ENCODE measurements at places on chromosomes 13 and 19.
A peak's percentile ranks its signal among the peaks of the same experiment; 100 is the strongest.

- DNase-seq = no peak
Observed at GRCh38 chr13:40563350-40564125, 102.9 kb downstream of the FOXO1 start.

GRCh38 chr13:110645750-110646149 is 30.4 kb downstream of the NAXD start:
- DNase-seq = no peak

DNA sequence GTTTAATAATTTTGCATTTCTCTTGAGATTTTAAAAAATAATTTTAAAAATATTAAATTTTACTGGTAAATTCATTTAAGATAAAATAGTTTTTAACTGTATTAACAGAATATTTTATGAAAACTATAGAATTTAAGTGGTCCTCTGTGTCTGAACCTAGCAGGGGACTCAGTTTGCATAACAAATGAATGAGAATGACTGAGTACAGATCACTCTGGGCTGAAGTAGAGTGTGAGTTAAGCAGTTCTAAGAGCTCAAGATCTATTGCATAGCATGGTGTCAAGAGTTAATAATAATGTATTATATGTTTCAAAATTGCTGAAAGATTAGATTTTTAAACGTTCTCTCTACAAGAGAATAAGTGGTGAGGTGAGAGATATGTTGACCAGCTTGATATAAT is 348.3 kb upstream of the SLITRK1 start:
- no peak for DNase-seq

GRCh38 chr19:15264061-15264932 is 32.0 kb upstream of the EPHX3 start:
- DNase-seq = peak; percentile 65

- no peak for DNase-seq
Observed at GRCh38 chr13:113837560-113838355, 26.1 kb downstream of the GAS6 start.

- DNase-seq = no peak
Observed at GRCh38 chr13:107124129-107124718, 556.3 kb upstream of the ARGLU1 start.

DNA sequence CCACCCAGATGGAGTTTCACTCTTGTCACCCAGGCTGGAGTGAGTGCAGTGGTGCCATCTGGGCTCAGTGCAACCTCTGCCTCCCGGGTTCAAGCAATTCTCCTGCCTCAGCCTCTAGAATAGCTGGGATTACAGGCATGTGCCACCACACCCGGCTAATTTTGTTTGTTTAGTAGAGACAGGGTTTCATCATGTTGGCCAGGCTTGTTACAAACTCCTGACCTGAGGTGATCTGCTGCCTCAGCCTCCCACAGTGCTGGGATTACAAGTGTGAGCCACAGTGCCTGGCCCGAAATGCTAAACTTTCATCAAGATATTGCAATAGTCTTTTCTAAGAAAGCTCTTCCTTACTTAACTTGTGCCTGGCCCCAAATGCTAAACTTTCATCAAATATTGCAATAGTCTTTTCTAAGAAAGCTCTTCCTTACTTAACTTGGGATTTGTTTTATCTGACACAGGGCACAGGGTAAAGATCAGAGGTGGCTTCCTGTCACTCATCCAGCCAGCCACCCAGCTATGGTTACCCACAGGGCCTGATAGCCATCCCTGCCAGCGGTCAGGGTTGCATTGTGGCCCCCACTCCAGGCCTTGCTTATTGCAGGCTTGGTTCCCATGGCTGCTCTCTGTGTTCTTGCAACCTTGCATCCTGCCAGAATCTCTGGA is 352.3 kb upstream of the TMTC4 start:
- no peak for DNase-seq

- no peak for DNase-seq
Observed at GRCh38 chr19:18438331-18439024, 545 bp upstream of the ISYNA1 start.

GRCh38 chr13:22287343-22287920 is 616.6 kb downstream of the FGF9 start:
- no peak for DNase-seq

- DNase-seq = no peak
Observed at GRCh38 chr19:52959613-52960295, 2.9 kb downstream of the ZNF816 start.

DNA sequence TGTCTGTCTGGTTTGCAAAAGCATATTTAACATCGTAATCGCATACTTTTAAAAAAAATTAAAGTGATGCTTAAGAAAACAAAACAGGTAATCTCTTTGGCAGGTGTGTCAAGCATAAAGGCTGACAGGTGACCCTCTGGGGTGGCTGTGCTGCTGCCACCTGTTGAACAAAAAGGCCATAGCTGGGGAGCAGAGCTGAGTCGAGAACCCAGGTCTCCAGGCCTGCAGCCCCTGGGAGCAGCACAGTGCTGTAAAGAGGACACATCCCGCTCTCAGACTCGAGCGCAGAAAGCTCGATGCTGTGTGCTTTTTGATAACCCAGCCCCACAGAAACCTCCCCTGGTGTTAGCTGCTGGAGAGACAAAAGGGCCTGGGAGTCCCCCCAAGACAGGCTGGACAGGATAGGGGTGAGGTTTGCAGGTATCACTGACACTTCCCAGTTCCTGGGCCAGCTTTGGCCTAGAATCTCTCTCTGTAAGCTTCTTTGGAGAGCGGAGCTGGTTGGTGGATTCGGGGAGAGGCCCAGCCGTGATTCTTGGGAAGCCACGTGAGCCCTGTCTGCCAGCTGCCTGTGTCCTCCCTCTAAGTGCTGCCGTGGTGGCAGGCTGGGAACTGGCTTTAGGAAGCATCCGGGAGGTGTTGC is 66.9 kb downstream of the C13orf42 start:
- DNase-seq = no peak

- DNase-seq = no peak
Observed at GRCh38 chr19:34523408-34523807, 41.9 kb downstream of the WTIP start.

GRCh38 chr13:48977973-48978372 is 2.3 kb downstream of the FNDC3A start:
- DNase-seq = no peak

GRCh38 chr19:1079566-1080111 is 12.7 kb downstream of the ARHGAP45 start:
- DNase-seq = peak; percentile 80

GRCh38 chr19:41192574-41193429 is at the start of gene CYP2S1:
Gene CYP2S1, plus strand, starts transcription at chr19:41193219. Its CDS starts 46 bp downstream, at chr19:41193265.
- peak; percentile 9 for DNase-seq

DNA sequence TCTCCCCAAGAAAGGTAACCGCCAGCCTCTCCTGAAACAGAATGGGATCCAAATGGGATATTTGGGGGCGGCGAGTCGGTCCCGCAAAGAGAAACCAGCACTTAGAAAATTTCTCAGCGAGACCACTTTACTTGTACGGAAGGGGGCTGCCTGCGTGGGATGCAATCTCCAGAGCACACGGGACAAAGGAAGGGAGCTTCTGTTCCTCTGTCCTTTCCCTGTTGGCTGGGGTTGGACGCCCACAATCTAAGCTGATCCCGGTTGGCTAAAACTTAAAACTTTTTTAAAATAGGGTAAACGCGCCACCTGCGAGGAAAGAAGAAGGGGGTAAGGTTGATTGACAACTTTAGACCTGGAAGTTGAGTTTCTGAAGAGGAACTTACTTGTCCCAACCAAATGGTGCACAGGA is 826 bp upstream of the BSG start:
- no peak for DNase-seq

- DNase-seq = no peak
Observed at GRCh38 chr13:111043575-111043982, 71.5 kb upstream of the ARHGEF7 start.

GRCh38 chr19:56193981-56194640 is 3.5 kb downstream of the ZSCAN5B start:
- DNase-seq = no peak

DNA sequence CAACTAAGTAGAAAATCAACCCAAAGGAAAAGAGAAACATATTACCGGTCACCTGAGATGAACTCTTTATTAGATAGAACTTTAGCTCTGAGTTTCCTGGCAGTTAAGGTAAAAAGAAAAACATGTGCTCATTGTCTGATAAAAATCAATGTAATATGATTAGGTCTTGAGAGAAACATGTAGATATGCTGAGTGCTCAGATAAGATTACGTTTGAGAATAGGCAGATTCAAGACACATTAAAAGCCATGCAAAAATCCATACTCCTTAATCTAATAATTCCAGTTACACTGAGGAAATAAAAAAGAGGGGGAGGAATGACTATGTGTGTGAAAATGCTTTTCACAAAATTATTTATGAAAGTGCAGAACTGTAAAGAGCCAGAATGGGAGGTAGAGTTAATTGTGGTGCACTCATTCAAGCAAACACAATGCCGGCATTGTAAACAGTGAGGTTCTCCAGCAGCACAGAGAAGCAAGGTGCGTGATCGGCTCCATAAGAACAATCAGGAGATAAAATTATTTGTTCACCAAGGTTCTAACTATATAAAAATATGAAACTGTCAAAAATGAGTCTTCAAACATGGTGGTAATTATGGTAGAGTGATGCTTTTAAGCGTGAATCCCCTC is 88.8 kb downstream of the MBNL2 start:
- DNase-seq = no peak

- no peak for DNase-seq
Observed at GRCh38 chr13:49690133-49690994, 922 bp downstream of the EBPL start.

DNA sequence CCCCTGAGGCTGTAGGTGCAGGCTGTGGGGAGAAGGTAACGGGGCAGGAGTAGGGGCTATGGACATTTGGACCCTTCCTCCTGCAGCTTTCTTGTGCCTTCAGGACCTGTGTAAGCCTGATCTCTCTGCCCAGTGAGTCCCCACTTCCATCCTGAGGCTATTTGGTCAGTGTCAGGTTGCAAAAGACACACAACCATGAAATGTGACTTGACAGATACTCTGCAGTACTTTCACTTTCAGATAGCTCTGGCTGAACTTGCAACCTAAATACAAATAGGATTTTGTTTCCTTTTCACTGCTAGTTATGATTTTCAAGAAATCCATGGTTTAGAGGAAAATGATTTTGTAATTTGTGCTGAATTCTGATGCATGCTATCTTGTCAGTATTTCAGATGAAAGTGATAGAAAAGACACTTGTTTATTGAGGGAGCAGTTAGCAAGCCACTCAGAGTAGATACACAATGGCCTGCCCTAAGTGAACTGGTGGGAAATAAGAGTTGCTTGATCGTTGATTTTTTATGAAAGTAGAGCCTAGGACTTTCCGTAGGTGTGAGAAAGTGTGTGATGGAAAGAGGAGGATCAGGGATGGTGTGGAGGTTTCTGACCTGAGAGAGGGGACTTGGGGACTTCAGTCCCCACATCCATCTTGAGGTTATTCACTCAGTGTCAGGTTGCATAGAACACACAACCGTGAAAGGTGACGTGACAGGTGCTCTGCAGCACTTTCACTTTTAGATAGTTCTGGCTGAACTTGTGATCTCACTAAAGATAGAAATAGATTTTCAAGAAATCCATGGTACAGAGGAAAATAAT is 18.1 kb upstream of the EID2 start:
- DNase-seq = no peak

- DNase-seq = peak; percentile 22
Observed at GRCh38 chr13:98476106-98476505, 100.8 kb downstream of the STK24 start.

DNA sequence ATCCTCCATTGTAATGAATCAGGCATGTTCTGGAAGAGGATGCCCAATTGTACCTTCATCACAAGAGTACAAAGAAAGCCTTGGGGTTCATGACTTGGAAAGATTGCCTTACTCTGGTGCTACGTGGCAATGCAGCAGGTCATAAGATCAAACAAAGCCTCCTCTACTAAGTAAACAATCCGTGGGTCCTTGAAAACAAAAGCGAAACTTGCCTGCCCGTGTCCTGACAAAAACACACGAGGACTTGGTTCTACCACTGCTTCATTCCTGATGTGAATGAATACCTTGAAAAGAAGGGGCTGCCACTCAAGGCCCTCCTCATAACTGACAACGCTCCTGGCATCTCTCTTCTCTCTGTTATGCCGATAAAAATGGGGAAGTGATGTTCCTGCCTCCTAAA is 18.9 kb downstream of the ZNF563 start:
- no peak for DNase-seq

DNA sequence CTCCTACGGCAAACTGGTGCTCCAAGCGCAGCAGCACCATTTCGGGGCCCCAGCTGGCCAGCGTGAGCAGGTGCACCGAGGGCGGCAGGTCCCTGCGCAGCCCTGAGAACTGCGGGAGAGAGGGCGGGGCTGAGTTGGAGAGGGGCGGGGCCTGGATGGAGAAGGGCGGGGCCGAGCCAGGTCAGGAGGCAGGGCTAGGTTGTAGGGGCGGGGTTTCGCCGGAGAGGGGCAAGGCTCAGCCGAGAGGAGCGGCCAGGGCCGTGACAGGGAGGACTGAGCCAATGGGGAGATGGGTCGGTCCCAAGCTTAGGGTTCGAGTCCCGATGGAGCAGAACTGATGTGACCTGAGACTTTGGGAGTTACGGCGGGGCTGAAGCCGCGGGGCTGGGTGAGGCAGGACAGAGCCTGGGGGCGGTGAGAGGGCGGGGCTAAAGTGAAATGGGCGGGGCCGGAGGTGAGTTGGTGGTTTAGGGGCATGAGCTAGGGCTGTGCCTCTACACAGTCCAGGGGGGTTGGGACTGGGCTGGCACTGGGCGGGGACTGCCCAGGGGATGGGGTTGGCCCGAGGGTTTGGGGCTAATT is 19.0 kb downstream of the MAN2B1 start:
- DNase-seq = peak; percentile 59

- DNase-seq = no peak
Observed at GRCh38 chr19:40271706-40272105, 13.4 kb downstream of the AKT2 start.

- DNase-seq = no peak
Observed at GRCh38 chr13:75585153-75585552, 35.6 kb downstream of the UCHL3 start.

GRCh38 chr13:84430015-84430414 is 547.7 kb upstream of the SLITRK1 start:
- no peak for DNase-seq

GRCh38 chr19:50837300-50837699 is 3.9 kb upstream of the KLK15 start:
- DNase-seq = no peak

DNA sequence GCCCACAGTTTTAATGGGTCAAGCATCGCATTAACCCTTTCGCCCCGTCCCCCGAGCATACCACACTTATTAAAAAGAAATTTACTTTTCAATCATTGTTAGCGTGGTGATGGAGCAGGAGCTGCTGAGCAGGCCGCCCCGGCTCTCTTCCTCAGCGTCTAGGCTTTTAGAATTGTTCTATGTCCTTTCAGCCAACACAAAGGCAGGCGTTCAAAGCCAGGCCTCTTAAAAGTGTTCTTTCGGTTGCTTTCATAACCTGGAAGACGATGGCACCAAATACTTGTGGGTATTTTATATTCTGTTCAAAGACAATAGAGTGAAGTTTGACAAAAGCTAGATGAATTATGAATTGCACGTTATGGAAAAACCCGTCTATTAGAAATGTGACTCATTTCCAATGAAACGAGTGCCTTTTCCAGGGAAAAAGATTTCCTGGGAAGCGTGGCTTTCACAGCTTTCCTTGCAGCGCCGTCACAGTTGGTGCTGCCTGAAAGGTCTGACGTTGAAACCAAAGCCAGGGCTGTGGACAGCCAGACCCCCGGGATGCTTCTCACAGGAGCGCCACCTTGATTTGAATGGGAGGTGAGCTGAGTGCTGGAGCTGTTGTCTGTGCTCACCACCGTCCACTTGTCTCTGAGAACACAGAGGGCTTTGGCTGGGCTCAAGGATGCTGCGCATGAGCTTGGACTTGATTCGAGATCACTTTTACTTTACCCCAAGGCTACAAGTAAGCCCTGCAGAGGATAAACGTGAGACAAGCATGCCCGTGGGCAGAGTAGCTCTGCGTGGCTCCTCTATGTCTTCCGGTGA is 78.8 kb downstream of the SOX1 start:
- DNase-seq = no peak

Data from stimulated activated CD4-positive, alpha-beta T cell treated with anti-CD3 and anti-CD28 coated beads, Interleukin-4, amount 100 ng/mL, for 48 hours (primary cell).